ENCODE measurements at places on chromosomes 4 and X. TPM values are rescaled to one million over a fixed set of nuclear protein-coding genes. Genes with fewer than 3 reads are reported as not detected.

Gene L1CAM
- total RNA-seq: 2.9 TPM

GRCh38 chr4:56871371-56871866 is 36.3 kb upstream of the REST start:
- no peaks in the 10 kb centered on the region for H3K27me3 ChIP-seq
- H3K36me3 ChIP-seq: no peaks in the 10 kb centered on the region
- peak overlapping the region; percentile 49 for H3K4me3 ChIP-seq
- no peak for DNase-seq
- H3K4me1 ChIP-seq: peaks cover 13% of the 10 kb centered on the region
- H3K27ac ChIP-seq: peak overlapping the region; percentile 39

DNA sequence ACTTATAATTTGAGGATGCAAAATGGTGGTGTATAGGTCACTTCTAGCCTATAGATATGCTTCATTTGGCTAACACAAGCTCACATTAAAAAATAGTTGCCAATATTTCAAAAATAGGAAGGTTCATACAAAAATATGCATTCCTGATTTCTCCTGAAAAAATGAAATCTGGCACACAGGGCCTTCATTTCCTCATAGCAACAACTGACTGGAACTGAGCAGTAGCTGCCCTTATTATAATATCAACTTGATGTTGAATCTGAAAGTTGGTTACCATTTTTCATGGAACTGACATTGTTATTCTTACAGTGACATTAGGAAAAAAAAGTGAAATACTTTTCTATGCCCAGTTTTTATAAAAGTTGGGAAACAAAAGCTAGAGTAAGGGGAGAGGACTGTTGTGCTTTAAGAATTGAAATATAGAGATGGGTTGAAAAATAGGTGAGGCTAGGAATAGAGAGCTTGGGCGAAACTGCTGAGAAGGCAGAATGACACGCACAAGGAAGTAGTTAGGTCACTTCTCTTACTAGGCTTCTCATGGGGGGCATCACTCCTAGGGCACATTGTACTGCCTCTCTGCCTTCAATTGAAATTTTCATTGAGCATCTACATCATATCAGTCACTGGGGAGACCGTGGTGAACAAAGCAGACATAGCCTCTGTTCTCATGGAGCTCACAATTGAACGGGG is 43.1 kb upstream of the C1GALT1C1 start:
- H3K4me3 ChIP-seq: no peak overlapping the region
- H3K27me3 ChIP-seq: no peaks in the 10 kb centered on the region
- H3K27ac ChIP-seq: no peak overlapping the region
- no peaks in the 10 kb centered on the region for H3K4me1 ChIP-seq
- no peak for DNase-seq

GRCh38 chrX:10111364-10112148 is 45.2 kb upstream of the CLCN4 start:
- H3K36me3 ChIP-seq: peaks cover 7% of the 10 kb centered on the region
- H3K4me1 ChIP-seq: no peaks in the 10 kb centered on the region
- DNase-seq: no peak
- no peak overlapping the region for H3K27ac ChIP-seq
- no peaks in the 10 kb centered on the region for H3K27me3 ChIP-seq
- H3K4me3 ChIP-seq: no peak overlapping the region

DNA sequence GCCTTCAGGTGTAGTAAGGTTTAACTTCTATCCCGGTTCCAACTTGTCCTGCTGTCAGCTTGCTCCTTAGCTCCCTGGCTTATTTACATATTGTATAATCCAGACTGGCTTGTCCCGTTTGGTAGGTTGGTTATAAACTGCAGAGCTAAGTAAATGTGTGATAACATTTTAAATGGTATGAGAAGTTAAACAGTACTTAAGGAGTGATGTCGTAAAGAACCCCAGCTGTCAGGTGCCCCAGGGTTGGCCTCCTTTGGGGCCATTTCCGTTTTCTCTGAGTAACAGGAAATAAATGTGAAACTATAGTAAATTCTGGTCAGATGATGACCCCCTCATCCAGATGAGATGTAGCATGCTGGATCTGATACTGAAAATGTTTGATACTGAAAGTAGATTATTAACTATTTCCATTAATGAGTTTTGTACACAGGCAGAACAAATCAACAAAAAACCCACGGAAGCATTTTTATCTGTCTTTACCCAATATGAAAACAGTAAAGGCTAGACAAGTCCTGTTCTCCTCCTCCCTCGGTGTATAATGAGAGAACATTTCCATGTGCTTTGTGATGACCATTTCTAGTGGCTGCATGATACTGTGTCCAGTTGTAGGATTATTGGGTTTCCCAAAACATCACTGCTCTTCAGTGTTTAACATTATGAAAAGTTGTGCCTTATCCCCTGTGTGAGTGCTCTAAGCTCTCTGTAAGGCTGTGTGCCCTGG is 22.4 kb downstream of the GAB1 start:
- no peaks in the 10 kb centered on the region for H3K27me3 ChIP-seq
- peaks cover 6% of the 10 kb centered on the region for H3K36me3 ChIP-seq
- H3K27ac ChIP-seq: peak overlapping the region; percentile 89
- H3K4me1 ChIP-seq: peaks cover 39% of the 10 kb centered on the region
- DNase-seq: no peak

DNA sequence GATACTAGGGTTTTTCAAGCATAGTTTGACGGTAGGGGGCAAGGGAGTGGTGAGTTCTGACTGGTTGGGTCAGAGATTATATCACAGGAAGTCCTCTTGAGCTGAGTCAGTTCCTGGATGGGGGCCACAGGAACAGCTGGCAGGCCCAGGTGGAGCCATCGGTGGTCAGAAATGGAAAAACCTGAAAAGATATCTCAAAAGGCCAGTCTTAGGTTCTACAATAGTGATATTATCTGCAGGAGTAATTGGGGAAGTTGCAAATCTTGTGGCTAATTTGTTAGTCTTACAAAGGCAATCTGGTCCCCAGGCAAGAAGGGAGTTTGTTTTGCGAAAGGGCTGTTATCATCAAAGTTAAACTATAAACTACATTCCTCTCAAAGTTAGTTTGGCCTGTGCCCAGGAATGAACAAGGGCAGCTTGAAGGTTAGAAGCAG is 159.3 kb downstream of the PTCHD1 start:
- no peaks in the 10 kb centered on the region for H3K27me3 ChIP-seq
- peak overlapping the region; percentile 17 for H3K4me3 ChIP-seq
- no peak for DNase-seq
- no peak overlapping the region for H3K27ac ChIP-seq
- peaks cover 3% of the 10 kb centered on the region for H3K36me3 ChIP-seq
- peaks cover 8% of the 10 kb centered on the region for H3K4me1 ChIP-seq

Data from type B pancreatic cell (in vitro differentiated cells).